ENCODE measurements at places on chromosomes 4 and X.

DNA sequence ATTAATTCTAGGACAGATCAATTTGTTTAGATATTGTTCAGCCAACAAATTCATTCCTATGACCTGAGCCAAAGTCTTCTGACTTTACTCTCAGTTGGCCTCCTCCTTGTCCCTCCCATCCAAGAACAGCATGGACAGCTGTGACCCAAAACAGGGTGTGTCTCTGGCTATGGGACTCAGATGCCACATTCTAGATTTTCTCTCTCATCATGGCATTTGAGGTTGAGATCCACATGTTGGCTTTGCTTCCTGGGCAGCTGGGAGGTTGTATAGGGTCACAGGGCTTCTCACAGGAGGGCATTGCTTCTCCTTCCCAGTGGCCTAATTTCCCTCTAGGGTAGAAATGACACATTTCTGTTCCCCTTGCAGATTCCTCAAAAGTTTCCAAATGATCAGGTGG lies 22.6 kb upstream of the EGF start:
- DNase-seq, result no peak

DNA sequence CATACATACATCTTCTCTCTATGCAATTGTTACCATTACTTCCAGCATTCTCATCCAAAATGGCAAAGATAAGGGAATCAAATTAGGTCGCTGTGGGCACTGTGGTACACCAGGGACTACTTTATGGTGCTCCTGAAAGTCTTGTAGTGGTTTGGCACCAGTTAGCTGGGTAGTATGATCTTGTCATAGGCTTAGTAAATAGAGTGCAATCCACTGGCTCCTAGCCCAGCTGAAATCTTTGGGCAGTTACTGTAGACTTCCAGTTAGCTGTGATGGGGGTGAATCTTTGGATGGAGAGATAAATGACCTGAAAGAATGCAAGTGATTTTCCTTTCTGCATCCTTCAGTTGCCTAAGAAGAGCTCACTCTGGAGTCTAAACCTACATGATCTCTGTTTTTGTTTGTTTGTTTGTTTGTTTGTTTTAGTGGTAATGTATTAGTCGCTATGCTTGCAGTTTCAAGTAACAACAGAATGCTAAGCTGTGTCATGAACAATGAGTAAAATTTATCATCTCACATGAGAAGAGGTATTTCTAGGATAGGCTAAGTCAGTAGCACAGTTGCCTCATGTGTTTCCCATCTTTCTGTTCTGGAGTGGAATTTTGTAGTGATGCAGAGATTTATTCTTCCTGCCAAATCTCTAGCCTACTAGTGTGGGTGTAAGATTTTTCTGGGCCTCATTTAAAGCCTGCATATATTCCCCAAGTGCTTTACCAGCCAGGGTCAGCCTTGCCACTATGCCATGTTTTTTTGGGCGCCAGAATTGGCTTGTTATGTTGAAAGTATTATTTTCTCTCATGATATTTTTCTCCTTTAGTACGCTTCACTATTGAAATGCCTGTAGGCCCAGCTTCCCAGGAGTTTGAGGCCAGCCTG lies 24.2 kb downstream of the HERC3 start:
- DNase-seq, result no peak

DNA sequence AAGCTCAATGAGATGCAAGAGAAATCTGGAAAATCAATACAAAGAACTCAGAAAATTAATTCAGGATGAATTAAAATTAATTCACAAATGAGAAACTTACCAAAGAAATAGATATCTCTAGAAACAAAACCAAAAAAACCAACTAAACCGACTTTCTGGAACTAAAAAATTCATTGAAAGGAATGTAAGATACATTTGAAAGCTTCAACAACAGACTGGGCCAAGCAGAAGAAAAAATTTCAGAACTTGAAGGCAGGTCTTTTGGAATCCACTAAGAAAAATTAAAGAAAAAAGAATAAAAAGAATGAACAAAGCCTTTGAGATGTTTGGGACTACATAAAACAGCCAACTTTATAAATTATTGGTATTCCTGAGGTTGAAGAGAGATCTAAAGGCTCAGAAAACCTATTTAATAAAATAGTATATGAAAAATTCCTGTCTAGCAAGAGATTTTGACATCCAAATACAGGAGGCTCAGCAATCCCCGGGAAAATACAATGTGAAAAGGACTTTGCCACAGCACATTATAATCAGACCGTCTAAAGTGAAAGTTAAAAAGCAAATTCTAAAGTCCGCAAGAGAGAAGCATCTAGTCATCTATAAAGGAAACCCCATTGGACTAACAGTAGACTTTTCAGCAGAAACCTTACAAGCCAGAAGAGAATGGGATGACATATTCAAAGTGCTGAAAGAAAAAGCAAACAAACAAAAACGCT lies 44.2 kb downstream of the NAT8L start:
- DNase-seq, result no peak

DNA sequence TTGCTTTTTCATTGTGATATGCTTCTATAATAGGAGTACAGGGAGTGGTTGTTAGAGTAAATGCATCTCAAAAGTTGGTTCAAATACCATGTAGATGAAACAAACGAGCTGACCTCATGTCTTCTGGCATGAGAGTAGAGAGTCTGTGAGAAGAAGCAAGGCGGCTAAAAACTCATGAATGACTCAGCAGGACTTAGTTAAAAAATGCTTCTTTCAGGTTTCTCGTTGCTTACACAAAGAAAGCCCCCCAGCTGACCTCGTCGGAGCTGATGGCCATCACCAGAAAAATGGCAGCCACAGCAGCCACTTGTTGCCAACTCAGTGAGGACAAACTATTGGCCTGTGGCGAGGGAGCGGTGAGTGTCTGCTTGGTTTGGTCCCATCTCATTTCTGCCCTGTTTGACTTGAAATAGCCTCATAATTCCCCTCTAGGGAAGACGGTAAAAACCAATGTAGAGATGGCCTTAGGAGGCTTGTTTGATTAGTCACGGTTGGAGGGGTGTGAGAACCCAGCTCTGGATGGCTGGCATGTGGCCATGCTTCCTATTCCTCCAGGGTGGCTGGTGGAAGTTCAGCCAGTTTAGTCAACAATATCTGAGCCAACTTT lies 14.5 kb downstream of the AFP start:
- DNase-seq, result no peak

DNA sequence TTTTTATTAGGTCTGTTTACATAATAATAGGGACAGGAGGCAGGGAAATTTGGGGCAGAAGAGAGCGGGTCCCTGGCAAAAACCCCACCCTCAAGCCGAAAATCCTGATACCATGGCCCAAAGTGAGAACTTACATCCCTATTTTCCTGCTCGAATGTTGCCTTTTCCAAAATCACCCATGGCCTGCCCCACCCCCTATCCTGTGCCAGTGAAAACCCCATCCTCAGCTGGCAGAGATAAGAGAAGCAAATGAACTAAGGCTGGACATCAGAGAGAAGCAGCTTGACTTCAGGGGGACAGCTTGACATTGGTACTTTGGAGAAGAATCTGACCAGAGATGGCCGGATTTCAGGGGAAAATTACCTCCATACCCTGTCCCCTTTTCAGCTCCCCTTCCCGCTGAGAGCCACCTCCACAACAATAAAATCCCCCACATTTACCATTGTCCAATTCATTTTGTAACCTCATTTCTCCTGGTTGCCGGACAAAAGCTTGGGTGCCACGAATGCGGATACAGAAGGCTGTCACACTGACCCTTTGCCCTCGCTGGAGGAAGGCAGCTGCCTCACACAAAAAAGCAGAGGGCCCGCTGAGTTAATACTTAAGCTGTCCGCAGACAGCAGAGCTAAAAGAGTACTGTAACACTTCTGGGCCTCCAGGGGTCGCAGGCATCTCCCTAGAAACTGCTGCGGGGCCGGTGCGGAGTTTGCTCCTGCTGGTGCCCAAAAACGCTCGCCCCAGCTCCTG lies 196.2 kb downstream of the SNCA start:
- DNase-seq, result no peak

GRCh38 chr4:3701736-3702560 lies 64.2 kb upstream of the ADRA2C start:
- no peak for DNase-seq

DNA sequence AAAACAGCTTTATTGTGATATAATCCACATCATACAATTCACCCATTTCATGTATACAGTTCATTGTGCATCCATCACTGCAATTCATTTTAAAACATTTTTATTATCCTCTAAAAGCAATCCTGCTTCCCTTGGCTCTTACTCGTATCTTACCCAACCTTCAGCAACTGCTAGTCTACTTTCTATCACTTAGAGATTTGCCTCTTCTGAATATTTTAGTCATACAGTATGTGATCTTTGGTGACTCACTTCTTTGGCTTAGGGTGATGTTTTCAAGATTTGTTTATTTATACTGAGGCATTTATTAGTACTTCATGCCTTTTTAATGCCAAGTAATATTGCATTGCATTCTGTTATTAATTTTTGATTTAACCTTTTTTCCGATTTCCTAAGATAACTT lies 15.0 kb upstream of the MSMO1 start:
- no peak for DNase-seq

- DNase-seq, result no peak
Measured at GRCh38 chr4:71494539-71494938, 155.7 kb downstream of the SLC4A4 start.

DNA sequence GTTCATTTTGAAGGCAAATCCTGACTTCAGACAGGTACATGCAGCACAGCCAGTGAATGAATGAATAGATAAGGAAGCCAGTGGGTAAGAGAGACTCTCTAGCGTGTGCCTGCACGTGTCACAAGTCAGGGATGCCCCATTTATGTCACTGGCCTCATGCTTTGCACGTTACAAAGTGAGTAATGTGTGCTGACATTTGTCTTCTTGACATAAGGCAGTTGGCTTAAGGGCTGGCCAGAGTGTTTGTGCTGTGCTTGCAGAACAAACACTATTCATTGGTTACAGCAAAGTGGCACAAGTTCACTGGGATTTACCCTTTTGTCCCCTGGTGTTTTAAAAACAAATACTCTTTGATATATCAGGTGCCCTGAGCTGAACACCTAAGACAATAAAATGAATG lies 55.9 kb downstream of the CRMP1 start:
- DNase-seq, result no peak

- no peak for DNase-seq
Measured at GRCh38 chr4:75470738-75471137, 43.5 kb downstream of the RCHY1 start.

- DNase-seq, result no peak
Measured at GRCh38 chr4:170231377-170231776, 141.6 kb upstream of the AADAT start.

GRCh38 chr4:147733716-147734344 lies 1.9 kb downstream of the ARHGAP10 start:
- DNase-seq, result no peak

GRCh38 chrX:13658602-13659001 lies 5.7 kb downstream of the TCEANC start:
- peak; percentile 72 for DNase-seq

GRCh38 chr4:79935274-79935673 lies 137.8 kb downstream of the ANTXR2 start:
- DNase-seq, result no peak

DNA sequence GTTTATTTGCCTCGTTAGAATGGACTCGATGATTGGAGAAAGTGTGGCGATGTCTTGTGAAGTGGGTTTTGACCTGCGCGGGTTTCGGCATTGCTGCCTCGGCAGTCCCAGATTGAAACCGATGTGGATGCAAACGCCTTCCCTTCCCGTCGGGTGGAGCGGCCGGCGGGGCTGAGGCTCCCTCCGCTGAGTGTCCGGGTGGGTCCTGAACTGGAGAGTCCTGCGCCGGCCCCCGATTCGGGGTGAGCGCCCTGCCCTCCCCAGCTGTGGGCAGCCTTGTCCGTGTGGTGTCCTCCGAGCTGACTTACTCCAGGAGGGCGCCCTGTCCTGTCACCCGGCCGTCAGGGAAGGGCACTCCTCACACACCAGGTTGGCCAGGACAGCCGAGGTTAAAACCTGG lies 75.3 kb upstream of the PSAPL1 start:
- DNase-seq, result no peak

- no peak for DNase-seq
Measured at GRCh38 chr4:71389149-71389827, 50.5 kb downstream of the SLC4A4 start.

GRCh38 chr4:14400307-14400706 lies 602.0 kb upstream of the CPEB2 start:
- no peak for DNase-seq

DNA sequence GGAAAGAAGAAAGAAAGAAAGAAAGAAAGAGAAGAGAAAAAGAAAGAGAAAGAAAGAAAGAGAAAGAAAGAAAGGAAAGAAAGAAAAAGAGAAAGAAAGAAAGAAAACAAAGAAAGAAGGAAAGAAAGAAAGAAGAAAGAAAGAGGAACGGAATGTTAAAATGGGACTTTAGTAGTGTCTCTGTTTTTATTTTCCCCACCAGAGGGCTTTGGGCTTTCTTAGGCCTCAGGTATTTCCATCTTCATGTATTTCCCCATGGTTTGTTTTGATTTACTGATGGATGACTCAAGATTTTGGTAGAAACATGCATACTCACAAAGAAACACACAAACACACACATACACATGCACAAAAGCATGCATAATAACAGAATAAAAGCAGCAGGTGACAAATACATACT lies 181.2 kb downstream of the AFF2 start:
- no peak for DNase-seq

GRCh38 chrX:119398974-119399771 lies at the start of gene SLC25A43:
Gene SLC25A43 (plus strand): TSS chrX:119399336. CDS start chrX:119399404, 68 bp downstream.
- DNase-seq, result peak; percentile 29

DNA sequence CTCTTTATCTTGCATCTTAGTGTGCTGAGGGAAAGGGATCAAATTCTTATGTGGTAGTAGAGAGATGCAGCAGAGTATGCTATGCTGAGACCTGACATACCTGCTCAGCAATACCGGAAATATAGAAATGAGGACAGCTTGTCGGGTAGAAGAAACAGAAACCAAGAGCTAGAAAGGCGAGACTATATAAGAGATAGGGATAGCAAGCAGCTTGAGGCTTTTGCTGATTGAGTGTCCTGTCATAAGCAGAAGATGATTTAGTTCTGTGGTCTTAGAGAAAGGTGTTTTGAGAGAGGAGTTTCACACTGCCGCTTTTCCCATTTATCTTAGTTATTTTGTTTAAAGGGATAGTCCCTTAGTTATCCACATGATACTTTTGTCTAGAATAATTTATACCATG lies 31.7 kb downstream of the USP9X start:
- DNase-seq, result peak; percentile 52

- DNase-seq, result no peak
Measured at GRCh38 chrX:133495464-133496391, 80.4 kb upstream of the GPC4 start.

GRCh38 chr4:183405303-183405702 lies 39.1 kb upstream of the CDKN2AIP start:
- no peak for DNase-seq

DNA sequence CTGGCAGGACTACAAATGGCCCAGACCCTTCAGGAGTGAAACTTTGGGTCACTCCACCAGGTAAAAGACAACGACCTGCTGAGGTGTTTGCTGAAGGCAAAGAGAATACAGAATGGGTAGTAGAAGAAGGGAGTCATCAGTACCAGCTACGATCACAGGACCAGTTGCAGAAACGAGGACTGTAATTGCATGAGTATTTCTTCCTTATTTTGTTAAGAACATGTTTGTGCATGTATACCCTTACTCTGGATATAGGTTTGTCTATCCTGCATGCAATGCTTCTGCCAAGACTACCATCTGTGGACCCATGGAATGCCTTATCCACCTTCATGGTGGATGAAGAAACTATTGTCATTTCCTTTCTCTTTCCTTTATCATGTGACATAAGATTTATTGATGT lies 48.1 kb upstream of the BCLAF3 start:
- no peak for DNase-seq

All from CD4-positive, alpha-beta T cell treated with Interleukin-12 subunit alpha and Interleukin-12 subunit beta, for 1 hour (primary cell).